B cell (primary cell): ENCODE measurements at places on chromosomes 3 and 15. TPM values are rescaled to one million over a fixed set of nuclear protein-coding genes. Genes with fewer than 3 reads are reported as not detected.

DNA sequence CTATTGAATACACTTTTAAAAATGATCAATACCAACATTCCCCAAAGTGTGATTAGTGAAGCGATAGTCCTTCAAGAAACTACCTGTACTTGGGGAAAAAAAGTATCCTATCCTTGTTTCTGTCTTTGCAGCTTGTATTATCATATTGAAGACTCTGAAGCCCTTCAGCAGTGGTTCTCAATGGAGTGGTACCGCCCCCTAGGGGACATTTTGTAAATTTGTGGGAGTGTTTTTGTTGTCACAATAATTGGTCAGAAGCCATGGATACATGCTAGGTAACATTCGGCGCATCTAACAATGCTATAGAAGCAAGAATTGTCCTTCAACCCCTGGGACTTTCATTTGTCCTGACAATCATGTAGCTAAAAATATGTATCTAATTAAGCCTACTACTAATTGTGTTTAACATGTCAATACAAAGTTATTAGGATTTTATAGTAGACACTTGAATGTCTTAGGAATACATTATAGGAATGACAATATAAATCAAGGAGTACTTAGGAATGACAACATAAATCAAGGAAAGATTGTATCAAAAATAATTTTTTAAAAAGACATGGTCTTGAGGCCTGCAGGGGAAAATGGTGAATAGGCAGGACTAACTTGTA is 53.7 kb downstream of the NMD3 start:
- H3K36me3 ChIP-seq = no peaks in the 10 kb centered on the region
- peak; percentile 47 for DNase-seq
- H3K27ac ChIP-seq = no peak overlapping the region
- H3K4me1 ChIP-seq = no peaks in the 10 kb centered on the region

RUBCN gene
- 57.3 and 63.5 TPM in 2 replicates for polyA plus RNA-seq

DNA sequence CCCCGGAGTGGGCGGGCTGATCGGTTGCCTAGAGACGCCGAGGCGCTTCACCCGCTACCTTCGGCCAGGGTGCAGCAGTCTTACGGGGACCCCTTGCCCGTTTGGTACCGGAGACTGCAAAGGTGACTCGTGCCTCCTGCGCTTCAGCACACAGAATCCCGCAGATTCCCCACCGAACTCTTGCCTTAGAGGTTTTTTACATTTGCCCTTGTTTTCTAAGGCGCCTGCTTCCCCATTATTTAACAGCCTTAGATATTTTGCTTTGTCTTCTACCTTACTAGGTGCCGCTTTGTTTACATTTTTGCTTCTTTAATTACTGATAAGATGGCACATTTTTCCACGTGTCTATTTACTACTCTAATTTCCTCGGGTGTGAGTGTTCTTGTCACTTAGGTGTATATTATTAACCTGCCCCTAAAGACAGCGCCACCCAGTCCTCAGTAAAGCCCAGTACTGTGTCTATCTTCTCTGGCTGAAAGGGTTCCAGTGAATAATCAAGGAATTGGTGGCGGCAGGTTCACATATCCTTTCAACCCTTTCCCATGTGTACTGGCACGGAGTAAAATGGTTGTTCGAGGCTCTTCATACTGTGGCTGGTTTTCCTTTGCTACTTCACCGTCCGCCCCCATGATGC is 573 bp upstream of the CEP152 start:
- H3K27ac ChIP-seq = peak overlapping the region; percentile 34
- no peaks in the 10 kb centered on the region for H3K36me3 ChIP-seq
- H3K27me3 ChIP-seq = no peaks in the 10 kb centered on the region
- peak overlapping the region; percentile 95 for H3K4me3 ChIP-seq

GRCh38 chr3:29751647-29752314 is 470.9 kb downstream of the RBMS3 start:
- H3K27ac ChIP-seq = no peak overlapping the region
- no peaks in the 10 kb centered on the region for H3K36me3 ChIP-seq
- no peak overlapping the region for H3K4me3 ChIP-seq
- no peaks in the 10 kb centered on the region for H3K4me1 ChIP-seq
- no peaks in the 10 kb centered on the region for H3K27me3 ChIP-seq

DNA sequence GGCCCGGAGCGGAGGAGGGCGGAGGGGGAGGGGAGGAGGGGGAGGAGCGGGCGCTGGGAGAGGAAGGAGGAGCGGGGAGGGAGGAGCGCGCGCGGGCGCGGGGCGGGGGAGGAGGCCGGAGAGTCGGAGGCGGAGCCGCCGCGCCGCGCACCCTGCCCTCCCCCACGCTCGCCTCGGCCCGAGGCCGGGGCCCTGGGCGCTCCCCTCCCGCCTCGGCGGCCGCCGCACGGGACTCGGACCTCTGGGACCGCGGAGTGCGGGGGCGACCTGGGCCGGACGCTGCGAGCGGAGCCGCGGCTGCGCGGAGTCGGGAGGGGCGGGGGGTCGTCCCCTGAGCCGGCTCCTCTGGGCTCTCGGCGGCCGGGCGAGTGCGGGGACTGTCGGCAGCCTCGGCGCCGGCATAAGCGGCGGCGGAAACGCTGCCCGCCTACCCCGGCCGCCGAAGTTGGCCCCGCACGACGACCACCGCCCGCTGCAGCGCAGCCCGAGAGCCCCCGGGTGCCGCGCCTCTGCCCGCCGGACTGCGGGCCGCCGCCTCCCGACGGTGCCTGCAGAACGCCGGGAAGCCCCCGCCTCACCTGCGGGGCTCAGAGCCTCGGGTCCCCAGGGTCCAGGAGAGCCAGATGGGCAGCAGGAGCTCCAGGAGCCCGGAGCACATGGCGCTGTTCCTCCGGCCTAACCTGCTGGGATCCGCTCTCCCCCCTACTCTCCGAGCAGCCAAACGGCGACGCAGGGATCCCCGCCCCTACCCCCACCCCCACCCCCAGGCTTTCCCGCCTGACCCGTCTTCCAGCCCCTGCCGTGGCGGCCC is 406 bp upstream of the GABRB3 start:
- H3K4me1 ChIP-seq = no peaks in the 10 kb centered on the region
- no peaks in the 10 kb centered on the region for H3K36me3 ChIP-seq
- no peak for DNase-seq
- no peak overlapping the region for H3K27ac ChIP-seq
- H3K4me3 ChIP-seq = no peak overlapping the region

LRTM1 gene
- not detected in 2 replicates for polyA plus RNA-seq

DNA sequence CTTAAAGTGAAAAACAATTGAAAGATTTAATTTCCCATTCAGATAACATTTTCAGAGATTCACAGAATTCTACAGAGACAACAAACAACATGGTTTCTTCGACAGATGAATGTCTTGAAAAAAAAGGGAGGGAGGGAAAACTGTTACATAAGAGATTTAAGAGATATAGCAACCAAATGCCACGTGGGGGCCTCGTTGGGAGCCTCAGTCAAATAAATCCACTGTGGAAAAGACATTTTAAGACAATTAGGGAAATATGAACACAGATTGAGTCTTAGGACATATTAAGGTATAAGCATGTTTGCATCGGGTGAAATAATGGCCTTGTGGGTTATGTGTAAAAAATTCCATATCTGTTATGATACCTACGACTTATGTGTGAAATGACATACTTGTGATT is 5.0 kb upstream of the PRRT3 start:
- H3K4me3 ChIP-seq = no peak overlapping the region
- DNase-seq = no peak
- no peaks in the 10 kb centered on the region for H3K36me3 ChIP-seq
- no peak overlapping the region for H3K27ac ChIP-seq
- peaks cover 2% of the 10 kb centered on the region for H3K4me1 ChIP-seq
- no peaks in the 10 kb centered on the region for H3K27me3 ChIP-seq

- H3K36me3 ChIP-seq = no peaks in the 10 kb centered on the region
- no peak overlapping the region for H3K4me3 ChIP-seq
- H3K27ac ChIP-seq = no peak overlapping the region
- H3K4me1 ChIP-seq = no peaks in the 10 kb centered on the region
- no peak for DNase-seq
- H3K27me3 ChIP-seq = no peaks in the 10 kb centered on the region
Observed at GRCh38 chr15:27244047-27244446, 273.1 kb downstream of the GABRG3 start.

COL7A1 gene
- polyA plus RNA-seq = 0.75 and 2.9 TPM in 2 replicates

- H3K27ac ChIP-seq = no peak overlapping the region
- no peaks in the 10 kb centered on the region for H3K36me3 ChIP-seq
- no peak overlapping the region for H3K4me3 ChIP-seq
- H3K4me1 ChIP-seq = no peaks in the 10 kb centered on the region
- no peaks in the 10 kb centered on the region for H3K27me3 ChIP-seq
- DNase-seq = no peak
Observed at GRCh38 chr15:60733196-60733595, 254.3 kb upstream of the ICE2 start.

DNA sequence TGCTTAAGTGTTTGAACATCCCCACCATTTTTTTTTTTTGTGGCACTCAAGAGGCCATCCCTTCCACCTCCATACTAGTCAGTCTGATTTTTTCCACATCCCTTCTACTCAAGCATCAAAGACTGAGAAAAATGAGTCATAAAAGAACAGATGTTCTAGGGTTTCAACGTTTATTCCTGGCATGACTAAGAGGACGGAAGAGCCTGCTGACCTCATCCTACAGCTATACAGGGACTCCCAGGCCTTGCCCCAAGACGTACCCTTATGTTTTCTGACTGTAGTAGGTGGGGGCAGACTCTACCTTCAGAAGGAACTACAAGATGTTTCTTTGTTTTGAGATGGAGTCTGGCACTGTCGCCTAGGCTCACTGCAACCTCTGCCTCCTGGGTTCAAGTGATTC is 3.3 kb upstream of the ITPKA start:
- no peak overlapping the region for H3K4me3 ChIP-seq
- H3K27ac ChIP-seq = no peak overlapping the region
- no peaks in the 10 kb centered on the region for H3K36me3 ChIP-seq
- peaks cover 26% of the 10 kb centered on the region for H3K27me3 ChIP-seq
- DNase-seq = no peak
- peaks cover 22% of the 10 kb centered on the region for H3K4me1 ChIP-seq

AP4E1 gene
- 2.8 and 3.0 TPM in 2 replicates for polyA plus RNA-seq

- H3K27ac ChIP-seq = no peak overlapping the region
- no peaks in the 10 kb centered on the region for H3K4me1 ChIP-seq
- H3K4me3 ChIP-seq = no peak overlapping the region
Observed at GRCh38 chr3:29514170-29514569, 233.3 kb downstream of the RBMS3 start.

SSUH2 gene
- polyA plus RNA-seq = not detected in 2 replicates

ISLR2 gene
- polyA plus RNA-seq = not detected in 2 replicates

DNA sequence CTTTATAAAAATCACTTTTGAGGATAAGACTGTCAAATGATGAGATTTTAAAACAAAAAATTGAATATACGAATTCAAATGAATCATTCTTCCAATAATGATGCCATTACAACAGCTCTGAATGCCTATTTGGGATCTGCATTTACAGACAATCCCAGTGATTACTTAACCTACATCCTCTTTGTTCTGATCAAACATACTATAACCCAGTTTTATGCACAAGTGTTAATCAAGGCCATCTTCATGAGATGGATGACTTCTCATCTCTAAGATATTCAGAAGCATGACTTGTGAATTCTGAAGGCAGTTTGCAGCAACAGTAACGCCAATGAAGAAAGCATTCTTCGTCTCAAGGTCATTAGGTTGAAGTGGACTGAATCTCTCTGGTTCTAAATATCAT is 90.3 kb upstream of the MEX3B start:
- no peak overlapping the region for H3K4me3 ChIP-seq
- no peak for DNase-seq
- no peaks in the 10 kb centered on the region for H3K27me3 ChIP-seq
- H3K36me3 ChIP-seq = peaks cover 35% of the 10 kb centered on the region

DNA sequence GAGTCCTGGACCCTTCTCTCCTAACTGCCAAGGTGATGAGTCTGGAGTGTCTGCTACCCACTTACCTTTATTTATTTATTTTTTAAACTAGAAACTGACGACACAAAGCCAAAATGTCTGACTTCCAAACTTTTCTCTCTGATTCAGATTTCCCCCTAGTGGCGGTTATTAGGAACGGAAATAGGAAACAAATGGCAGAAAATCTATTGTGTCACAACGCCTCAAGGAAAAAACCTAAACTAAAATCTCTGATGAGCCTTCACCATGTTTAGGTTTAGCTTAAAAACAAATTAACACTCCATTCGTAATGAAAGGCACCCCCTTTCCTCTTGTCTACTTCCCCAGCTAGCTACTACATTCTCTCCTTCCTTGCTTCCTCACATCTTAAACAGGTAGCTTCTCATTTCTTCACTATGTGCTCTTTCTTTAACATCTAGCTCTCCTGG is 94.0 kb upstream of the MEX3B start:
- peak; percentile 28 for DNase-seq
- H3K4me3 ChIP-seq = no peak overlapping the region
- peaks cover 25% of the 10 kb centered on the region for H3K36me3 ChIP-seq
- no peaks in the 10 kb centered on the region for H3K4me1 ChIP-seq
- no peak overlapping the region for H3K27ac ChIP-seq

CTXND1 gene
- not detected in 2 replicates for polyA plus RNA-seq

RNF111 gene
- 24.9 and 30.5 TPM in 2 replicates for polyA plus RNA-seq

CHRFAM7A gene
- polyA plus RNA-seq = 0.61 and 1.8 TPM in 2 replicates

- H3K4me3 ChIP-seq = no peak overlapping the region
- no peaks in the 10 kb centered on the region for H3K36me3 ChIP-seq
- H3K27ac ChIP-seq = no peak overlapping the region
- DNase-seq = no peak
- no peaks in the 10 kb centered on the region for H3K27me3 ChIP-seq
Observed at GRCh38 chr3:64888165-64888564, 200.4 kb upstream of the ADAMTS9 start.

ITIH1 gene
- polyA plus RNA-seq = 1.5 and 2.0 TPM in 2 replicates

CCR8 gene
- polyA plus RNA-seq = not detected in 2 replicates

VILL gene
- 44.1 and 46.4 TPM in 2 replicates for polyA plus RNA-seq

DUT gene
- 59.5 and 69.3 TPM in 2 replicates for polyA plus RNA-seq

- no peaks in the 10 kb centered on the region for H3K27me3 ChIP-seq
- no peak overlapping the region for H3K4me3 ChIP-seq
- DNase-seq = no peak
- peaks cover 9% of the 10 kb centered on the region for H3K36me3 ChIP-seq
- no peaks in the 10 kb centered on the region for H3K4me1 ChIP-seq
Observed at GRCh38 chr3:105527535-105527934, 160.8 kb downstream of the ALCAM start.

GRCh38 chr3:122926322-122926721 is 101.2 kb downstream of the SEMA5B start:
- H3K4me1 ChIP-seq = peaks cover 13% of the 10 kb centered on the region
- no peak overlapping the region for H3K27ac ChIP-seq
- no peak overlapping the region for H3K4me3 ChIP-seq
- H3K27me3 ChIP-seq = no peaks in the 10 kb centered on the region
- H3K36me3 ChIP-seq = no peaks in the 10 kb centered on the region
- no peak for DNase-seq

DNA sequence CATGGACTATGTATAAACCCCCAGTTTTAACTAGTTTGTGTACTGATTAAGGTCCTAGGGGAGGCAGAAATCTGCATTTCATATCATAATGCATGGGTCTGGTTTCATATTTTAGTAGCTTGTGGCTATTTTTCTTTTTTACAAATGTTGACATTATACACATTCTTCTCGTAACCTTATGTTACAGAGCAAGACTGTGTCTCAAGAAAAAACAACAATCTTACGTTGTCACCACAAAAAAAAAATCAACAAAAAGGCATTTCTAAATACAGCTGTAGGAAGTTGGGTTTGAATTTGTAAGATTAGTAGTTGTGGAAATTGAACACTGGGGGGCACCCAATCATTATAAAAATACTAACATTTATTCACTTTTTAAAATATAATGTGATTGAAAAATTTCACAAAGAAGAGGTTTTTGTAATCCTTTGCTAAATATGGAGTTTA is 17.9 kb downstream of the SERP1 start:
- H3K4me1 ChIP-seq = no peaks in the 10 kb centered on the region

KNG1 gene
- polyA plus RNA-seq = not detected in 2 replicates

IGF1R gene
- 5.4 and 5.9 TPM in 2 replicates for polyA plus RNA-seq

- H3K4me3 ChIP-seq = no peak overlapping the region
- H3K27ac ChIP-seq = no peak overlapping the region
- no peaks in the 10 kb centered on the region for H3K4me1 ChIP-seq
- H3K36me3 ChIP-seq = no peaks in the 10 kb centered on the region
Observed at GRCh38 chr15:97691799-97692198, 268.7 kb upstream of the ARRDC4 start.
